NCI-H345 (cell line): ENCODE measurements at places on chromosomes 6 and 20.
A peak's percentile ranks its signal among the peaks of the same experiment; 100 is the strongest.

DNA sequence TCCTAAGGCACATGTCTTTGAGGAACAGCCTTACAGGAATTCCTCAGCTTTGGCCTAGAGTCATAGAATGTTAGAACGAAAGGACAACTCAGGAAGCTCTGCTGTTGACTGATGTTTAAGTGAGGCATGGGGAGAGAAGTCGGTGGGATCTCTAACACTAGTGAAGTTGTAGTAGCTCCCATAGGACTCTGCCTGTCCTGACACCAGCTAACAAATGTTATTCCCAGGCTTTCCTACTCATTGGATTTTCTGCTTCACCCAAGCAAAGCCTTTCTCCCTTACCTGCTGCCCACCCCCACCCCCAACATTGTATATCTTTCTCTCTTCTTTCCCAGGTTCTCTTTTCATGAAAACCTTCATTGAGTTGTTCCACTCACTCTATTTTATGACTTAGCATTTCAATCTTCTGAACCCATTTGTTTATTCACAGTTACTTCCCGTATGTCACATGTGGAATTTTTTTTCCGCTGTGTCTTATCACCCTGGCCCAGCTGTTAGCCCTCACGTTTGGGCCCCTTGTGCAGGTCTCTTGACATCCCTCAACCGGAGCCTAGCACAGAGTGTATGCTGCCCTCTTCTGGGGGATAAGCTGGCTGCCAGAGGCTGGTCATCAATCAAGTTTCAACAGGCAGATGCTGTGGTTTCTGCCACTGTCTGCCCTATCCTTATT lies 39.2 kb upstream of the RNF8 start:
- no peak for DNase-seq

GRCh38 chr6:75849329-75850025 lies 100.4 kb downstream of the MYO6 start:
- DNase-seq: no peak

DNA sequence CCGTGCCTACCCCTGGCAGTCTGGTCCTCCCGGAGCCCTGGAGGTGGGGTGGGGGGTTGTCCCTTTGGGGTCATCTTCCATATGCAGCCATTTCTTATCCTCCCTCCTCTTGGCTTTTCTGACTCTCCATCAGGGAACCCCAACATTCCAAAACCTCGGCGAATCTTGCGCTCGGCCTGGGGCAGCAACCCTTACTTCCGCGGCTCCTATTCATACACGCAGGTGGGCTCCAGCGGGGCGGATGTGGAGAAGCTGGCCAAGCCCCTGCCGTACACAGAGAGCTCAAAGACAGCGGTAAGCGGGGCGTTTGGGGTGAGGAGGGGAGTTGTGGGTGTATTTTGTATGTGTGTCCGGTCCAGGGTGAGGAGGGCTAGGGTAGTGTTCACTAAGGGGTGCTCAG lies 168.0 kb upstream of the RNF24 start:
- no peak for DNase-seq

DNA sequence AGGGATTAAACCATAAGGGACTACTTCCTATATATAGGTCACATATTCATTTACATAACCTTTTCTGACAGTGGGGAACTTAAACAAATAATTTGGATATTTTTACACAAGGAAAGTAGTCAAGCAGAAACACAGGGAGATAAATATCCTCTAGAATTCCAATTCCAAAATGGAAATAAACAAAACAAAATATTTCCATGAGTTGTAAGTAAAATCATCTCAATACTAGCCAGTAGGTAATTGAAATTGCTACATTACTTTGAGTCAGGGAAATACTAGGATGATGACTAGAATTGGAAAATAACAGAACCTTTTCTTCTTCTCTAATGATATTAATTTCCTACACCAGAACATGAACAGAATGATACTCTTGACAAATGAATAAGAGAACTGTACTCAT lies 1308.1 kb upstream of the GJE1 start:
- no peak for DNase-seq

DNA sequence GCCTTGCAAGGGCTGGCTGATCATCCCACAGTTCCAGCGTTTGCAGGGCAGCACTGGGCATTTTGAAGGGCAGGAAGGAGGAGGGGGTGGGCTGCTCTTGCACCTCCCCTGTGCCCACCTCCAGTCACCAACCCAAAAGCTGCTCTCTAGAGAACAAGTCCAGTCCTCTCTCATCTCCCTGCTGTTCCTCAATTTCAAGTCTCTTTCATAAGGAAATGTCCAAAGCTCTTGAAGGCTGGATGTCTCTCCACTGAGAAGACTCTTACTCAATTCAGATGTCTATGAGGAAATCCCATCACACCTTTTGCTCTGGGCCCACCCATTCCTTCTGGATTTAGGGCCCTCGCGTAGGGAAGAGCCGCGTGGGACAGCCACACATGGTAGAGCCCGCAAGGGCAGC lies 31.7 kb downstream of the WRNIP1 start:
- no peak for DNase-seq

DNA sequence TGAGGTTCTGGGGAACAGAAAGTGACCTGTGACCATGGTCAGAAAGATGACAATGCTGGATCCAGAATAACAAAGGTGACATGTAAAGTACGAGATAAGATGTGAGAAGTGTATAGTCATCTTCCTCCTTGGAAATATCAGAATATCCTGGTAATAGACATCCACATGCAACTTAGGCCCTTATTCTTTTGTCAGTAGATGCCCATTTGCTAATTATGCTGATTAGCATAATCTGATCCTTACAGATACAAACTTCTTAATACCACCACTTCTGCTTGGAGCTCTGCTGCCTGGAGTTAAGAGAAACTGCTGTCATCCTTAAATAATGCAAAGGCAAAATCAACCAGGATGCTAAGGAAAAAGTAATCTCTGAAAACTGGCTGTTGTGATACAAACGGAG lies 91.3 kb downstream of the KIF16B start:
- no peak for DNase-seq

DNA sequence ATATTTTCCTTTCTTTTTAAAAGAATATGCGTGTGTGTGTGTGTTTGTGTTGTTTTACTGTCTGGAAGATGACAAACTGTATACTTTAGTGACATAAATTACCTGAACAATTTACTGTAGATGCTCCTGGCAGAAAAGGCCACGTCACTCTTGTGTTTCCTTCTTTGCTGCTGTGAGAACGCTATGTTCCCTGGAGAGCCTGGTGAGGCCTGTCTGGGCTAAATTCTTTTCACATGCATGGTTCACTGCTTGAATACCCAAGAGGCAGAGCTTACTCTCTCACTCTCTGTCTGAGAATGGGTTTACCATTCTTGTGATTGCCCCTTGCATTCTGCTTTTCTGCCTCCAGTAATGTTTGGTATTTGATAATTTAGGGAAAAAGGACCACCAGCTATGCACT lies 64.3 kb downstream of the EDN1 start:
- no peak for DNase-seq

- no peak for DNase-seq
These were observed 622.8 kb upstream of the NRSN1 start for GRCh38 chr6:23503173-23503572.

DNA sequence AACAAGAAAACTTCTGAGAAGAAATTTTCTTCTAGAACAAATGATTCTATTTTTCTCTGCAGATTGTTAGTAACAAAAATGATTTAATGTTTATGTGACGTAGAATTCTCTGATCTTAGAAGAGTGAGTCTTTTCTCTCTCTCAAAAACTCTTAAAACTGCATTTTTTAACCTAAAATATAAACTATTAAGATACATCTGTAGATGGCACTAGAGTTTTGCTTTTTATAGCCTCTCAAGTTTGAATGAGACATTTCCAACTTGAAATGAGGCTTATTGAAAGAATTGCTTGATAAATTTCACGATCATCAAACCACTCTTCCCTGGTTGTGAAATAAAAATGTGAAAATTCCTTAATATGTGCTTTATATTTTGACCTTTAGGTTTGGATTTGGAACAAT lies 53.8 kb downstream of the PHF3 start:
- DNase-seq: no peak

GRCh38 chr6:16543521-16543920 lies 217.7 kb downstream of the ATXN1 start:
- no peak for DNase-seq

- DNase-seq: peak; percentile 67
These were observed 843 bp upstream of the HEY2 start for GRCh38 chr6:125748406-125749172.

- DNase-seq: no peak
These were observed 70.8 kb upstream of the SLC22A23 start for GRCh38 chr6:3527651-3527977.

DNA sequence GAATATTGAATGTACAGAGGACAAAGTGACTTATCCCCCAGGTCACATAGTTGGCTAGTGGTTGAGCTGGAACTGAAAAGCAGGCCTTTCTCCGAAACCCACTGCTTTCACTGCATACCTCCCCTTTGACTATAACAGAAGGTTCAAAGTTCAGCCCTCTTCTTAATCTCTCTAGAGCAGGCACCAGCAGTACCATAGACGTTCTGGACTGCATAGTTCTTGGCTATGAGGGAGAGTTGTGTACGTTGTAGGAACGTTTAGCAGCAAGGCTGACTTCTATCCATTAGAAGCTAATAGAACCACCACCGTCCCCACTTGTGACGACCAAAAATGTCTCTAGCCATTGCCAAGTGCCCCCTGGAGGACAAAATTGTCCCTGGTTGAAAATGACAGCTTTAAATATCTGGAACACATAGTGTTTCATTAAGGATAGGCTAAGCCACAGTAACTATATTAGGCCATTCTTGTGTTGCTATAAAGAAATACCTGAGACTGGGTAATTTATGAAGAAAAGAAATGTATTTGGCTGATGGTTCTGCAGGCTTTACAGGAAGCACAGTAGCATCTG lies 123.8 kb upstream of the MTHFD1L start:
- DNase-seq: no peak

GRCh38 chr6:142833054-142833453 lies 111.9 kb downstream of the HIVEP2 start:
- DNase-seq: no peak

GRCh38 chr20:25198663-25199383 lies 3.3 kb downstream of the ENTPD6 start:
- no peak for DNase-seq

GRCh38 chr20:53524589-53525312 lies 68.9 kb downstream of the ZNF217 start:
- no peak for DNase-seq

- peak; percentile 25 for DNase-seq
These were observed 24.0 kb downstream of the FGD2 start for GRCh38 chr6:37029249-37029971.
